Stimulated activated CD8-positive, alpha-beta memory T cell treated with anti-CD3 and anti-CD28 coated beads, Interleukin-15, amount 100 ng/mL, for 24 hours (primary cell): ENCODE measurements at places on chromosomes 1 and 21.

DNA sequence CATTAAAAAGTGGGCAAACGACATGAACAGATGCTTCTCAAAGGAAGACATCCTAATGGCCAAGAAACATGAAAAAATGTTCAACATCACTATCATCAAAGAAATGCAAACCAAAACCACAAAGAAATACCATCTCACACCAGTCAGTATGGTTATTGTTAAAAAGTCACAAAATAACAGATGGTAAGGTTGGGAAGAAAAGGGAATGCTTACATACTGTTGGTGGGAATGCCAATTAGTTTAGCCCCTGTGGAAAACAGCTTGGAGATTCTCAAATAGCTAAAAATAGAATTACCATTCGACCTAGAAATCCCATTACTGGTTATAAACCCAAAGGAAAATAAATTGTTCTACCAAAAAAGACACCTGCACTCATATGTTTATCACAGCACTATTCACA, 369.4 kb downstream of the KCNH1 start:
- DNase-seq: no peak

- DNase-seq: no peak
These were observed 96.3 kb upstream of the SLC25A33 start for GRCh38 chr1:9442986-9443385.

GRCh38 chr1:172941945-172942344, 108.8 kb downstream of the TNFSF18 start:
- DNase-seq: no peak

DNA sequence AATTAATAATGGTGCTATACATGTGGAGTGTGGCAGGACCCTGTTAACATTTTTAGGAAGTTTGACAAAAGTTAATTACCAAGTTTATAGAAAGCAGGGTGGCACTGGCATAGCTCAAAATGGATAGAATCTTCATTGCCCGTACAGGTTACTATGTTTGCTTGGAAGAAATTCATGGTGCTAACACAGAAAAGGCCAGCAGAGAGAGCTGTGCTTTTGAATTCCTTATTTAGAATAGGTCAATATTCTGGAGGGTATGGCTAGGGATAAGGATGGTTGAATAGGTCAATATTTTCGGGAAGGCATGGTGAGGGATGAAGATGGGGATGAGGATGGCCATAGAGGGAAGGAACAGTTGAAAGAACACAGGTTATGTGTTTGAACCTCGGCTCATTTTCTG, 345.1 kb downstream of the LMO4 start:
- DNase-seq: no peak

- DNase-seq: no peak
These were observed 5.5 kb upstream of the STX6 start for GRCh38 chr1:181028196-181028595.

DNA sequence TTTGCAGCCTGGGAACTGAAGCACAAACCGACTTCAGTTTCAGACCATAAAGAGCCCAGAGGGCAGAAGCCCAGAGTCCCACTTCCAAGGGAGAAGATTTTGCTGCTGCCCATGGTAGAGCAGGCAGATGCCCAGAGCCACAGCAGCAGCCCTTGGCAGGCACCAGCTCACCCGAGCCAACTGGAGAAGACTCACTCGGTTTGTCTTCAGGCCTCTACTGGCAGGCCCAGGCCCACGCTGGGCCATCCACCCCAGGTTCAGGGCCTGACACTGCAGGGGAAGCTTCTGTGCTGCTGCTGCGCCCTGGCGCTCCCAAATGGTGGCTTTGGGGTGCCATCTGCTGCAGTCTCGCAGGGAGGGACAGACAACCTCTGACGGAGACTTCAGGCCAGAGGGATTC, 33.3 kb downstream of the SLC66A1 start:
- DNase-seq: no peak

GRCh38 chr21:16102113-16102512, 372.3 kb downstream of the USP25 start:
- no peak for DNase-seq

GRCh38 chr1:151860504-151861187, 7.1 kb upstream of the THEM5 start:
- DNase-seq: no peak

- no peak for DNase-seq
These were observed 147.7 kb downstream of the FCRL5 start for GRCh38 chr1:157404614-157405013.

- no peak for DNase-seq
These were observed 61.2 kb downstream of the AK4 start for GRCh38 chr1:65209005-65209885.

DNA sequence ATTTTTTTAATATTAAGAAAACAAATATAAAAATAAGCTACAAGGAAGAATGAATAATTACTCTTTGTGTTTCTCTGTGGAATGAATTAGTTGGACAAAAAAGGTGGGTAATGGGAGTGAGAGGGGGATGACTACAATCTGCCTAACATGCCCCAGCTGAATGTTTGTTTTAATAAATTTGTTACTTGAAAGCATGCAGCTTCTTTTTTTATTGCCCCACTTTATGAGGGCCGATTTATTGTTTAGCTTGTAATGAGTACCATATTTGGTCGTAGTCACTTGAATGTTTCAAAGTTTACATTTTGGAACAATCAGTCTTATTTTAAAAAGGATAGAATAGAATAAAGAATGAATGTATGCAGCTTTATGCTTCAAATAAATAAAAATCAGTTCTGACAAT, 197.4 kb downstream of the LBR start:
- no peak for DNase-seq
